Activated naive CD8-positive, alpha-beta T cell treated with anti-CD3 and anti-CD28 coated beads, Interleukin-2, amount 50 U/mL, for 16 hours (primary cell): ENCODE measurements at places on chromosomes 1 and 21.

DNA sequence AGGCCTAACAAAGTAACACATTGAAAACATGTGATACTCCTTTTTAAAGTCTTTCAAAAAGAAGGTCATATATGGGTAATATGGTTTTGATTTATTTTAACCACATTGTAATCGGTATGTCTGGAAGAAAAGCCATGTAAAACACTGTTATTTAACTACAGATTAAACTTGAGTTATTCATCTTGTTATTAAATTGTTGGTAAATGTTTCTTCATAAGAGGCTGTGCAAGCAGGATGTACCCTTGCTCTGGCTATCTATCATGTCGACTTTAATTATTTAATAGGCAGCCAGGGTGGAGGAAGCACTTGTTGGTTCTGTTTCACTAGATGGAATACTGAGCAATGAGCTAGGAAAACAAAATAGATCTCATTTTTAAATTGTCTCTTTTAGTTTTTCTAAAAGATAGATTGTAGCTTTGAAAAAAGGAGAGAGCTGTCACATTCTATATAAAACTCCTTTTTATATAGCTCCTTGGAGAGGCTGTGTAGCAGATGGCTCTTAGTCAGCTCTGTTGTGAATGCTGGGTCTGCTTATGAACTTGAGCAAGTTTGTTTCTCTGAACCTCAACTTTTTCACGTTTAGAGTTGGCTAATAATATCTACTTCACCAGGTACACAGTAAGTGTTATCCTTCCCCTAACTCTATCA, 39.5 kb downstream of the LRRC8B start:
- DNase-seq = no peak

DNA sequence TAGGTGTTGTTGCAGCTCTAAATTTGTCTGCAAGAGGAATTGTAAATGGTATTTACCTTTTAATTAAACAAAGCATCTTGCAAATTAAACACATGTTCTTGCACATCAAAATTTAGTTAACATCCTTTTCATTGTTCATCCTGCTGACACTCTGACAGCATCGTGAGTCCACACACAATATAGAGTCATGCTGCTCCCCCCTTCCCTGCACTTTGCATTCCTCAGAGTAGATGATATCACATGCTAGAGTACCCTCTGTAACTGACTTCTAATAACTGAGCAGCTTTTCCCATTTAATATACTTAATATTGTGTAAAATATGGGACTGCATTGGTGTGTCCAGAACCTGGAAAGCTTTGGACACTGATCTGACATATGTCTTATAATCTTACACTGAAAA, 138.8 kb upstream of the DPYD start:
- DNase-seq = no peak

GRCh38 chr1:21264898-21265297, 25.4 kb downstream of the ECE1 start:
- no peak for DNase-seq

DNA sequence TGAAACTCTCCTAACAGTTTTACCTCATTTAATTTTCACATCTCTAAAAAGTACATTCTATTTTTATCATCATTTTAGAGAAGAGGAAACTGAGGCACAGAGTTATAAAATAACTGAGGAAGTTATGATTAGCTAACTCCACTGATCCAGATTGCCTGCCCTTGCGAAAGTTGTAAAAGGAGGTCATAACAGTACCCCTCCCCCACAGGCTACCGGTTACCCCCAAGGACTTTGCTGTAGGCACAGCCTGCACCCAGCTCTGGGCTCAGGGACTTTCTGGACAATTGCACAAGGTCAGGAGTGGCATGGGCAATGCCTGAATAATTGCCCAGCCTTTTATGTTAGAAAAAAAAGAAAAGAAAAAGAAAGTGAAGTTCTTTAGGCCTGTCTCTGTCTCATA, 22.7 kb downstream of the PIGM start:
- DNase-seq = no peak

DNA sequence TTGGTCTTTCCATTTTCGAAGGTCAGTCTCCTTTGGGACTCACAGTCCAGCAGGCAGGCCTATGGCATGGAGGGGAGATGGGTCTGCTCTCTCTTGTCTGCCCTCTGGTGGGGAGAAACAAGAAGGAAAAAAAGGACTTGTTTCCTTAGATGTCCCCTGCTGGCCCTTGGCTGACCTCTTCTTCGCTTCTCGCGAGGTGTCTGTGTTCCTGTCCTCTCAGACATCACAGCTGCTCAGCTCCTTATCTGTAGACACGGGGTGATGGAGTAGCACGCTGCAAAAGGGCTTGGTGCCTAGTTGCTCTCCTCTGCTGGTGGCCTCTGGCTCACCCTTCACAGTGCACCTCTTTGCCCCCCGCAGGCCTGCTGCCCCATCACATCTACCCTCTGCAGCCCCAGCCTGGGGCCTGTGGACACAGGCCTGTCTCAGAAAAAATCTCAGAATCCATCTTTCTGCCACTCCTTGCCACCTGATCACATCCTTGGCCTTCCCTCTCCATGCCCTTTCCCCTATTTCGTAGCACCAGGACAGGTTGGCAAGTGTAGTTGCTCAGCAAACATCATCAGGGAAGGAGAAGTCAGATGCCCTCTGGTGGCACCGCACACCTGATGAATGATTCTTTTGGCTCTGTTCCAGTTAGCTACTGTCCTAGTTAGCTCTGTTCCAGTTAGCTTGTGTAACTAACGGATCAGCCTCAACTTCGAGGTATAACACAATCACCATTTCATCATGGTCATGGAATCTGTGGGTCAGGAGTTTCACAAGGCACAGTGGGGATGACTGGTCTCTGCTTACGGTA, 18.7 kb upstream of the AK2 start:
- no peak for DNase-seq

DNA sequence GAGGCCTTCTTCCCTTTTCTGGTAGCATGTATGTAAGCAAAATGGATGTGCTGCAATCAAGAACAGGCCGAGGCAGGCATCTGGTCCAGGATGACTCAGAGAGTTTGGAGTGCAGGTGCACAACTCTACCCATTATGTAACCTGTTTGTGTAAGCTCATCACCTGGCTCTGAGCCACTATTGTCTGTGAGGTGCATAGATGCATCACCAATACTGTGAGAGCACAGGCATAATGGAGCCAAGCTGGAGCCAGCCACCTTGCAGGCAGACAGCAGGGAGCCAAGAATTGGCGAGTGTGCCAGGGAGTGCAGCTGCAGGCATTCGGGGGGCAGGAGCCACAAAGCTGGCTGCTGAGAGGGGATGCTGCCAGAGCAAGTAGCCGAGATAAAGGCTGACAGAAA, 549.9 kb upstream of the RGS18 start:
- no peak for DNase-seq

GRCh38 chr1:112957133-112957812, 1.3 kb upstream of the SLC16A1 start:
- peak; percentile 7 for DNase-seq

GRCh38 chr1:154793685-154794084, 76.4 kb downstream of the KCNN3 start:
- DNase-seq = no peak

- DNase-seq = peak; percentile 16
Observed at GRCh38 chr1:152034654-152035538, 1.9 kb downstream of the S100A11 start.

- no peak for DNase-seq
Observed at GRCh38 chr21:37374027-37374426, 7.5 kb downstream of the DYRK1A start.

DNA sequence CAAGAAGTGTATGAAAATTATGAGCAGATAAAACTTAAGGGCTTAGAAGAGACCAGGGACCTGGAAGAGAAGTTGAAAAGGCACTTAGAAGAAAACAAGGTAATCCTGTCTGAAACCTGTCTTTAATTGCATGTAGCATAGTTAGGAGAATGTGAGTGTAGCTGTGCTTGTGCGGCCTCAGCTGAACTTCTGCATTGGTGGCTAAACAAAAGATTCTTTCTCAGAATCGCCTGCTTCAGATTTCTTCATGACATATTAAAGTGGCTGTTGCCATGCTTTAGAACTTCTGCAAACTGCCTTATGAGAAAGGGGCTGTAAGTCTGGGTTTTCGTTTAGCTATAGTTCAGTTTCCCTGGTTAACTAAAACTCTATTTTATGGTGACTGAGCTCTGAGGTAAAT, 94.5 kb downstream of the VPS26C start:
- DNase-seq = no peak
